Activated CD4-positive, alpha-beta T cell treated with anti-CD3 and anti-CD28 coated beads, Interleukin-2, amount 50 U/mL, for 48 hours (primary cell): ENCODE measurements at places on chromosomes 11 and 22.

DNA sequence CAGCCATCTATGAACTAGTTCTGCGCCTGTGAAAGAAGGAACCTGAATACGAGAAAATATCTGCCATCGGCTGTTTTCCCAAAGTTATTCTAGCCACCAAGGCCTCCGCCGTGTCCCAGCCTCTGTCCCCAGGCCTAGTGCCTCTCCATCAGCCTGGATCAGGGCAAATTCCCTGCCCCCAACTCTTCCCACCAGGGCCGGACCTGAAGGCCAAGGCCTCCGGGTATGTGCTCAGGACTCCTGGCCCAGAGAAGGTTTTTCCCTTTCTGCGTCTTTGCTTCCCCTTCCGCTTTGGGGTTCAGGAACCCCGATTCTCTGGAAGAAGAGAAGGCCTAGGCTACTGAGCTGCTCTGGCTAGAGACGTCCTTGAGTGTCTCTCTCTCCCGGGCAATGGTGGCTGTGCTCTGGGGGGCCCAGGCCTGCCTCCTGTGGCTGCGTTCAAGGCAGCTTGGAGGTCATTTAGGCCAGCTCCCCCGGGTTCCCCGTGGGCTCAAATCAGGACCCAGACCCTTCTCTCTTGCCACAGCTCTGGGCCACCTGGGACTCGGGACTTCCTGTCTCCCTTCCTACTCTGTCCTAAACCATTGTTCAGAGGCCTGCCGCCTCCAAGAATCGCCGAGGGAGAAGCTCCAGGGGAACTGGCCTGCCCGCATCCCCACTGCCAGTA is 1.6 kb downstream of the ALX4 start:
- DNase-seq: no peak

GRCh38 chr22:37018815-37019308 is 385 bp downstream of the TST start:
- no peak for DNase-seq

GRCh38 chr11:15446929-15447328 is 332.2 kb downstream of the INSC start:
- DNase-seq: no peak

GRCh38 chr11:92227230-92227814 is 2.7 kb downstream of the FAT3 start:
- DNase-seq: no peak

DNA sequence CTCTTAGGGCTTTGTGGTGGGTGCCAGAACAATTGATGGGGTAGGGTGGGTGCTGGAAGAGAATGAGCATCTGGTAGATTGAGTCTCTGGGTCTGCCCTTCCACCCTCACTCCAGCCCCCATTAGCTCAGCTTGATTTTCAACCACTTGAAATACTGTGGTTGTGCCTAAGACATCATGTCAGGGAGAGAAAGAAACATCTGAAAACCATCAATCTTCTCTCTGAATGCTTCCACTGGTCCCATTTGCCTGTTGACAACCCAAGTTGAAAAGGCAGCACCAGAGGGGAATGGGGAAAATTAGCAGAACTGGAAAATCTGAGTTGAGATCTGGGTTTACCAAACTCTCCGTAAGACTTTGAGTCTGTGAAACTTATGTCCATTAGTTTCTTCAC is 26.1 kb downstream of the CD44 start:
- no peak for DNase-seq

GRCh38 chr11:126129727-126130671 is 67.3 kb upstream of the CDON start:
- DNase-seq: no peak

DNA sequence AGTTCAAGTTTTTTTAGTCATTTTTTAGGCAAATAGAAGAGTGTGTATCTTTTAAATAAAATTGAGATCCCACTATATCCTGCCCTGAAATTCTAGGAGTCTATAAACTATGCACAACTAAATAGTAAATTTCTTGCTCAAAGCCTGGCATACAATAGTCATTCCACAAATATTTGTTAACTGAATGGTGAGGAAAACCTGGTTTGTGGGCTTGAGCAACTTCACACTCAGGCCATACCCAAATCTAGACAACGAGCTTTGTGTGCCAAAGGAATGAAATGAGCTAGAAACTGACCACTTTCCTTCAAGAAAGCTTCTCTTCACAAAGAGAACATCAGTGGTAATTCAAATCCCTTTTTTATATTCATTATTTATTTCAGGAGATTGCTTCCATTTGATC is 39.6 kb upstream of the AMOTL1 start:
- no peak for DNase-seq

GRCh38 chr11:104118105-104118744 is 45.7 kb downstream of the PDGFD start:
- no peak for DNase-seq

DNA sequence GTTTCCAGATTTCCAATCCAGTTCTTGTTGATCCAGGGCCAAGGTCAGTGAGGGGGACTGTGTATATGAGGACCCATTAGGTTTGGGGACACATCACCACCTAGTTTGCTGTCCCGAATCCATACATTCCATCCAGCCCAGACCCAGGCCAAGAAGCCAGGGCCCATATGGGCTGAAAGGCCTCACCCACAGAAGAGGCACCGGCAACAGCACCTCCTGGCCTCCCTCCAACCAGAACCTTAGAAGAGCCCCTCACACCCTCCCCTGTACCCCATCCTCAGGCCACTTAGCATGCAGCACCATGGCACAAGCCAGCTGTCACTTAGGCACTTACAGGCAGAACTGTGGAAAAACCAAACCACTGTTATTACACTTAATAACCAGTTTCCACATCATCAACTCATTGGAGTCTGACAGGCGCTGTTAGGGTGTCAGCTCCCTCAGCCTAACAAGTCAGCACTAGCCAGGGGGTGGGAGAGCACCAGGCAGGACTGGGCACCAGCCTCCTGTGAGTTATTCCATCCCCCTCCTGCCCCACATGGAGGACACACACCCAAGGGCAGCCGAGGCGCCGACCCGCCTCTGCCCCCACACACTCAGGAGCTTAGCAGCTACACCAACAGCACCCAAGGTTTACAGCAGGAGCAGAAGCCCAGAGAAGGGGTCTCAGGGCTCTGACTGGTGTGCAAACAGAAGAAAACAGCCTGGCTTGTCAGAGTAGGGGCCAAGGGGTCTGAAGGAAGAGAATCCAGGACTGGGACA is 132.0 kb downstream of the BUD13 start:
- no peak for DNase-seq

DNA sequence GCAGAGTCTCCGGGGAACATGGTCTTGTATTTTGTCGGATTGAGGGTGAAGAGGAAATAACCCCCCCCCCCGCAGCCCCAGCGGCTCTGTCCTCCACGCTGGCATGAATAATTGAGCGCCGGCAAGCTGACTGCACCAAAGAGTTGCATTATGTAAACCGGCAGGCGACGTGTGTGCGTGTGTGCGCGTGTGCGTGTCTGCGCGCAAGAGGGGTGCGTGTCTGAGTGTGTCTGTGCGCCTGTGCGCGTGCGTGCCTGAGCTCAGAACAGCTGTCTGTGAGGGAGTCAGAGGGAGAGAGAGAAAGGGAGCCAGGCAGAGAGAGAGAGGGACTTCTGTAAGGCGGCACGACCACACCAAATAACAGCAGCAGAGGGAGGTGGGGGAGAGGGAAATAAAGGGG is 94.4 kb downstream of the SCN3B start:
- DNase-seq: peak; percentile 6
